ENCODE measurements at places on chromosomes 12 and 14.

GRCh38 chr12:47312147-47312546 is 232.4 kb upstream of the AMIGO2 start:
- DNase-seq: no peak

DNA sequence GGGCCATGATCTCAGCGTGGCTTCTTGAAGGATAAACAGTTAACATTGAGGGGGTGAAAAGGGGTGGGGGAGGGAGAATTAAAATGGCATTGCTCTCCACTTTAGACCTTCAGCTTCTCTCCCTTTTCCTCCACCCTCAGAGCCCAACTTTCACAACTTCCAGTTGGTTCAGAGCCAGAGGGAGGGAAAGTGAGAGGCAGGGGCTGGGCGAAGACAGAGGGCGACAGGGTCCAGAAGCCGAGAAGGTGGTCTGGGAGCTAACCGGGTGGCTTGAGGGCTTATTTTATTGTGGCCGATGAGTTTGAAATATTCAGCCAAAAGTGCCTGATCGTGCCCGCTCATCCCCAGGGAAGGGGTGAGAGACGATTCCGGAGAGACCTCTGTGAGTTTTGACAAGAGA is 4.1 kb downstream of the BMP4 start:
- DNase-seq: no peak

DNA sequence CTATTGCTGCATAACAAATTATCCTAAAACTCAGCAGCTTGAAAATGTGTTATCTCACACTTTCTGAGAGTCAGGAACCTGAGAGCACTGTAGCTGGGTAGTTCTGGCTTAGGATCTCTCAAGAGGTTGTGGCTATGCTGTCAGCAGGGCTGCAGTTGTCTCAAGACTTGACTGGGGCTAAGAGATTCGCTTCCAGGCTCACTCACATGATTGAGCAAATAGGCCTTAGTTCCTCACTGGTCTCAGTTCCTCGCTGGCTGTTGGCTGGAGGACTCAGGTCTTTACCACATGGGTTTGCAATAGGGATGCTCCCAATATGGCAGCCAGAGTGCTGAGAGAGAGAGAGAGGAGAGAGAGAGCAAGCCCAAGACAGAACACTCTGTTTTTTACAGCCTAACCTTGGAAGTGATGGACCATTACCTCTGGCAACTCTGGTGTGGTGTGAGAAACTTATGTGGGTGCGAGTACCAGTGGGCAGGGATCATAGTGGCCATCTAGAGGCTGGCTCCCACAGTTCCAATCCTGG is 15.9 kb upstream of the DHRS2 start:
- DNase-seq: no peak

DNA sequence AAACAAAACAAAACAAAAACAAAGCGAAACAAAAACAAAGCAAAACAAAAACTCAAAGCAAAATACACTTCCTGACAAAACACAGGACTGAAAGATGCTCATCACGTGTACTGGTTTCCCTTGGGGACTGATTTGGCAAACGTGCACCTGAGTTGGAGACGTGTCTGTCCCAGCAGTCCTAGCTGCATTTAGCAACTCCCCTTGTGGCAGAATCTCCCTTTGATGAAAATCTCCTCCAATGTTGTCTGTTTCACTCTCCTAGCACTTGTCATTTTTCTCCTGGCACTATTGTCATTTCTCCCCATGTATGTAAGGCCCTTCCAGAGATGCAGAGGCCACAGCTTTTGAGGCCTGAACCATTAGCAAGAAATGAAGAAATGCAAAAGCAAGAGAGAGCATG is 6.8 kb upstream of the SLC24A4 start:
- no peak for DNase-seq

- DNase-seq: no peak
These were observed 640.9 kb downstream of the MED13L start for GRCh38 chr12:115636546-115636945.

DNA sequence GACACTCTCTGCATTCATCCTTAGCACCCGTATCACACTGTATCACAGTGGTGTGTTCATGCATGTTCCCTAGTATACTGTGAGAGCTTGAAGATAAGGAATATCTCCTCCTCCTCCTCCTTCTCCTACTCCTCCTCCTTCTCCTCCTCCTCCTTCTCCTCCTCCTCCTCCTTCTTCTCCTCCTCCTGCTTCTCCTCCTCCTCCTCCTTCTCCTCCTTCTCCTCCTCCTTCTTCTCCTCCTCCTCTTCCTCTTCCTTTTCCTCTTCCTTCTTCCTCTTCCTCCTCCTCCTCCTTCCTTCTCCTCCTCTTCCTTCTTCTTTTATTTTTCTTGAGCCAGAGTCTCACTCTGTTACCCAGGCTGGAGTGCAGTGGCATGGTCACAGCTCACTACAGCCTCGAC is 27.1 kb downstream of the DAO start:
- DNase-seq: no peak

GRCh38 chr12:27012982-27013255 is 1.3 kb downstream of the TM7SF3 start:
- no peak for DNase-seq

DNA sequence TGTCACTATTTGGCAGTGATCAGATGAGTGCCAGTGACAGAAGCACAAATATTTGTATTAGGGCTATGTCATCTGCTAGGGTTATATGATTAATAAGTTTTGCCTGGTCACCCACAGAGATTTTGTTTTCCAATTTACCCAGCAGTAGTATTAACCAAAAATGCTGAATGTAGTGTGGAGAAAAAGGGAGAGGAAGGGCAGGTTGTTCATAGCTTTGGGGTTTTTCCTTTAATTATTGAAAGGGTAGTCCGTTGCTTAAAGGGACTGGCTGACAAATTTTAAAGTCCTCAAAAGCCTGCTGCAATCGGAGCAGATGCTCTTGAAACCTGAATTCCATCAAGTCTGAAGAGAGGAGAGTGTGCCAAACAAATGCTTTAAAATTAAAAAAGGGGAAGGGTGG is 237.9 kb upstream of the CCDC196 start:
- no peak for DNase-seq

GRCh38 chr12:62817556-62818271 is 117.2 kb downstream of the PPM1H start:
- DNase-seq: no peak

DNA sequence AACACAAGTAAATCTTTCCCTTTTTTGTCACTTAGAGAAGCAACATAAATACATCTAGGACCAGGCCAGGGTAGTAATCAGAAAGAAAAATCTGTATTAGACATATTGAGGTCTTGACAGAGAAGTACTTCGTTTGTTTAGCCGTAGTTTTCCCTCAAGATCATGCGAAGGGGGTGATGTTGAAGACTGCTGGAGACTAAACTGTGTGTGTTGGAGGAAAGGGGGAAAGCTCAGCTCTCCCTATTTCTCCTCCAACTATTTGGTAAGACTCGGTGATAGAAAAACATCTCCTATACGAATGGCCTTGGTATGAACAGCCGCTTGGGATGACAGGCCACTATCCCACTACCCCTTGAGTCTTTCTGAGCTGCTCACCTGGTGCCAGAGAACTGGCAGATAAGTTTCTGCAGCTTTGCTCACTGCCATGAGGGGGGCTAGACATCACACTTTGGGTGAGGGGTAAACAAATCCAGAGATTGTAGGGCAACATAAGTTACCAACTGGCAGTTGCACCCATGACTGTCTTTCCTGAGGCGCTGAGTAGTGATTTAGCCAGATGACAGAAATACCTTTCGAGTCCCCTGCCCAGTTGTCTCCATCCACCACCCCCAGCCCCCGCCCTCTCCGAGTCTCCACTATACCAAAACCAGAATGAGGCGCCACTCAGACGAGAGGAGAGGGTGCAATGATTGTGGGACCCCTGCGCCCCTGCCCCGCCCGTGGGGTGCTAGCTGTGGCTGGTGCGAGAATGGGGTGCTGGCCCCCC is 685 bp downstream of the VAMP1 start:
- no peak for DNase-seq

Data from stimulated activated CD8-positive, alpha-beta memory T cell treated with anti-CD3 and anti-CD28 coated beads, Interleukin-15, amount 100 ng/mL, for 4 hours (primary cell).